ENCODE measurements at places on chromosomes 7 and 10. TPM values are rescaled to one million over a fixed set of nuclear protein-coding genes. Genes with fewer than 3 reads are reported as not detected.

The GPRIN2 gene
- total RNA-seq, result not detected

- no peak for DNase-seq
These were observed 79.0 kb upstream of the POM121L12 start for GRCh38 chr7:52956379-52956915.

The ASB4 gene
- 0.08 TPM for total RNA-seq

DNA sequence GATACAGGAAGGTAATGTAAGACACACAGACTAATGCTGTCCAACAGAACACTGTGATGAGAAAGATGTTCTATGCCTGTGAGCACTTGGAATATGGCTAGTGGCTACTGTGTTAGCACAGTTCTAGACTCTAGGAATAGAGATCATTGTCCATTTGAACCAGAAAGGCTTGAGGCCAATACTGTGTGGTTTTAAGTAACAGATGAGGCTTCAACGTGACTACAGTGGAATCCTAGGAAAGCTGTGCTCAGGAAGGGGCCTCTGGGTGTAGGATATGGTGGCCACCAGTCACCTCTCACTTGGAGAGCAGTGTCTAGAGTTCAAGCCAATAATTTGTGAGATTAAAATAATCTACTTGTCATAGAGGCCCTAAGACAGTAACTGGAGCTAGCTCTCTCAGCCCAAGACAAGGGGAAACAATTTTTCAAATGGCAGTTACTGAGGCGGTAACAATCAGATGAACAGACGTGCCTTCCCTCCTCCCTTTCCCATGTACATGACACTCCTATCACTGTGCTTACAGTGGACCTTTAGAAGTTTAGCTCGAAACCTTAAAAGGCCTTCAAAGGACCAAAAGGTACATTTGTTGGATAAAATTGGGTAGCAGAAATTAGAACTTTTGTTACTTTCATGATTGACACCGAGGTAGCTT lies 10.2 kb downstream of the ZDHHC16 start:
- DNase-seq, result no peak

The BAZ1B gene
- total RNA-seq, result 128 TPM

The AKR1B15 gene
- total RNA-seq, result not detected

Data from SJCRH30 (cell line).